ENCODE measurements at places on chromosomes 1 and 21.

- DNase-seq = no peak
Observed at GRCh38 chr1:50996083-50996482, 26.0 kb downstream of the CDKN2C start.

DNA sequence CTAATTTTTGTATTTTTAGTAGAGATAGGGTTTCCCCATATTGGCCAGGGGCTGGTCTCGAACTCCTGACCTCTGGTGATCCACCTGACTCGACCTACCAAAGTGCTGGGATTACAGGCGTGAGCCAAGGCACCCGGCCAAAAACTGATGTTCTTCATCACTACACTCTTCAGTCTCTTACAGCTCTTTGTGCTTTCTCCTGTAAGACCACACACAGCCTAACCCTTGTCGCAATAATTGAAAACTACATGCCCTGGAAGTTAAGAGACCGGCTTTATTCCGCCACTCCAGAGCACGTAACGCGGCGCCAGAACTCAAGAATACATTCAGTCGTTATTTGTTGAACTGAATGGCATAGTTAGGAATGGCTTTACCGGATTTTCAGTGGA, 552 bp downstream of the GPATCH4 start:
- DNase-seq = no peak

DNA sequence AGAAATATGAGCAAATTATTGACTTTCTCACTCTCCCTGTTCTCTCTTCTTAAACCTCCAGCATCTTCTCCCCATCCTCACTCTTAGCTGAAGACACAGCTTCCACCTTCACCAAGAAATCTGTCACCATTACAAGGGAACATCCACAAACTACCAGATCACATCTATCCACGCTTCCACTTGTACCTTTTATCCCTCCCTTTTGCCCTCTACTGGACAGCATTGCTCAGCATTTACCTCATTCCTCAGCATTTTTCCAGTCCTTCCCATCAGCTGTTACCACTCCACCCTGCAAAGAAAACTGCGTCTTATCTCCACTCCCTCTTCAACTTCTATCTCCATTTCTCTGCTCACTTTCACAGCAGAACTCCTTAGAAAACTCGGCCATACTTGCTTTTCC, 42.6 kb downstream of the KCNJ6 start:
- DNase-seq = no peak

GRCh38 chr1:55640708-55641473, 425.7 kb upstream of the USP24 start:
- no peak for DNase-seq

DNA sequence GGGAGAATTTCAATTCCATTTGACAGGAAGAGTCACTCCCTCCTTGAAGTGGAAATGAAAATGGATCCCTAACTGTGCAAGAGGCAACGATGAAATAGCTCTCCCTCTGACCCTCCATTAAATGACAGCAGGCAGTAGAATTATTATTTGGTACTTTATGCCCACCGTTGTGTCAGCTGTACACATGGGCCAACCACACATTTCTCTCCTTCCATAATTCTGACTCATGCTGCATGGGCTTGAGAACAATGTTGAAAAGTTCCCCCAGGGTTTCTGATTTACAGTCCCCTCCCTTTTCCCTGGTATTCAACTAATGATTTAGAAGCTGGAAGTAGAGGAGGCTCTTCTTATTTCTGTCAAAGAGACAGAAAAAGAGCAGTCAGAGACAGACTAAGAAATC, 103.5 kb downstream of the RGS7 start:
- no peak for DNase-seq

- DNase-seq = no peak
Observed at GRCh38 chr1:34167389-34167788, 2.4 kb upstream of the CSMD2 start.

DNA sequence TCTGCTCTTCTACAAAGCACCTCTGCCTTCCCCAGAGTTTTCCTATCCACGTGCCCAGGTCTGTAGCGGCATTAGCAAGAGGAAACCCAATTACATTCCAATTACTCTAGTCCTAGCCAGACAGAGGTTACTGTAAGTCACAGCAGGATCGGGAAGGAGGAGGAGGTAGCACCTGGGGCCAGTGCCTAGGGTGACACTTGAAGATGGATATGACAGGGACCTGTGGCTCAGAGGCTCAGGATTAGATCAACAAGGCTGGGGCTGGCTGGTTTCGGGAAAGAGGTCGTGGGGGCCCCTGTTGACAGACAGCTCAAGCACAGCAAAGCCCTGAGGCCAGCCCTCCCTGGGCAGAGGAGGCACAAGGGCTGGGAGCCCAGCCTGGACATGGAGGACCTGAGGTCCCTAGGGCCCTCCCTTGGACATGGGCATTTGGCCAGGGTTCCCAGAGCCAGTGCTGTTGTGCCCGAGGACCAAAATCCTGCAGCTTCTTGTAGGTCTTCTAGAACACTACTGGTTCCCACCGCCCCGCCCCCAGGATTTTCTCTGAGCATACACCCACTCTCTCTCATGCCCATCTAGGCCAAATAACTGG, 3.0 kb upstream of the HCRTR1 start:
- DNase-seq = no peak

GRCh38 chr1:21636029-21636428, 33.1 kb downstream of the RAP1GAP start:
- DNase-seq = no peak

All from T-helper 2 cell (primary cell).